Activated T-helper 1 cell treated with anti-CD3 and anti-CD28 coated beads, Interleukin-2, amount 50 U/mL, for 16 hours (primary cell): ENCODE measurements at places on chromosomes 12 and 14.

DNA sequence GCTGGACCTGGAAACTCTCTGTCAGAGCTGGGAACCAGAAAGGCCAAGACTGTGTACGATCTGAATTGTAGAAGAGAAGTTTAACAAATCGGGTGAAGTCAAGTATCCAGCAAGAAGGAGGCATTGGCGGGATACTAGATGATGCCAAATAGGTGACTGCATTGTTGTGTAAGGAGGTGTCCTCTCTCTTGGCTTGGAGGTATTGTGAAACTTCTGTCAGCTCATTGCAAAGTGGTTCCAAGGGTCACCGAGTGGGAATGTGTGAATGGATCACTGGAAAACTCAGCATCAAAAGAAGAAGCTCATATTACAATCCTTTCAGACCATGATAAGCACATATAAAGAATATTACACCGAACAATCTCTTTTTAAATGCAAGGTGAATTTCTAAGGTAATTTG is 11.7 kb downstream of the NAV3 start:
- DNase-seq = no peak

GRCh38 chr14:49769171-49769570 is 1.2 kb downstream of the KLHDC2 start:
- DNase-seq = no peak

- no peak for DNase-seq
Observed at GRCh38 chr12:89848732-89849131, 140.1 kb upstream of the ATP2B1 start.

DNA sequence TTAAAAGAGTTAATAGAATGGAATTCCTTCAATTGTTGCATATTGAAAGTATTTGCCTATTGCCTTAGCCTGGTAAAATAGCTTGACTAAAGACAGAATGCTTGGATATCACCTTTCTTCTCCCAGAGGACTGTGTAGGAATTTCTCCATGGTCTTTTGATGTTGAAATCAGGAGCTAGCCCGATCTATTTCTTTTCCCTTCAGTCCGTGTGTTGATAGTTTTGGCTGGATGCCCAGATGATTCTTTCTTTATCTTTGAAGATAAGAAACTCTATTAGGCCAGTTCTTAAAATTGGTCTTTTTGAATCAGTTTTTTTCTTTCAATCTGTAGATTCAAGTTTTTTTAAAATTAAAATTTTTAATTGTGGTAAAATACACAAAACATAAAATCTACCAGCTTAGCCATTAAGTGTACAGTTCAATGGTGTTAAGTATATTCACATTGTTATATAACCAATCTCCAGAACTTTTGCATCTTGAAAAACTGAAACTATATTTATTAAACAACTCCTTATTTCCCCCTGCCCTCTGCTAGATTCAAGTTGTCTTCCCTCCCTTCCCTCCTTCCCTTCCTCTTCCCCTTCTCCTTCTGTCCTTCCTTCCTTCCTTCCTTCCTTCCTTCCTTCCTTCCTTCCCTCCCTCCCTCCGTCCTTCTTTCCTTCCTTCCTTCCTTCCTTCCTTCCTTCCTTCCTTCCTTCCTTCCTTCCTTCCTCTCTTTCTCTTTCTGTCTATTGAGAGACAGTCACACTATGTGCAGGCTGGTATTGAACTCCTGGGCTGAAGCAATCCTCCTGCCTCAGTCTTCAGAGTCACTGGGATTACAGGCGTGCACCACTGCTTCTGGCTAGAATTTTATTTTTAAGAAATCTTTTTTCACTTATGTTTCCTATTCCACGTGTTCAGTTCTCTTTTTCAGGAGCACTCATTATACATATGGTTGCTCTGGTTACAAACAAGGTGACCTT is 10.1 kb downstream of the LACRT start:
- DNase-seq = no peak

- DNase-seq = no peak
Observed at GRCh38 chr12:76152181-76152807, 67.8 kb upstream of the NAP1L1 start.
